ENCODE measurements at places on chromosomes 1 and 21.

- H3K36me3 ChIP-seq = no peaks in the 10 kb centered on the region
- no peak for DNase-seq
- H3K27me3 ChIP-seq = no peaks in the 10 kb centered on the region
- H3K27ac ChIP-seq = no peak overlapping the region
- no peaks in the 10 kb centered on the region for H3K4me1 ChIP-seq
- H3K4me3 ChIP-seq = no peak overlapping the region
Observed at GRCh38 chr1:103327054-103327719, 198.3 kb upstream of the RNPC3 start.

DNA sequence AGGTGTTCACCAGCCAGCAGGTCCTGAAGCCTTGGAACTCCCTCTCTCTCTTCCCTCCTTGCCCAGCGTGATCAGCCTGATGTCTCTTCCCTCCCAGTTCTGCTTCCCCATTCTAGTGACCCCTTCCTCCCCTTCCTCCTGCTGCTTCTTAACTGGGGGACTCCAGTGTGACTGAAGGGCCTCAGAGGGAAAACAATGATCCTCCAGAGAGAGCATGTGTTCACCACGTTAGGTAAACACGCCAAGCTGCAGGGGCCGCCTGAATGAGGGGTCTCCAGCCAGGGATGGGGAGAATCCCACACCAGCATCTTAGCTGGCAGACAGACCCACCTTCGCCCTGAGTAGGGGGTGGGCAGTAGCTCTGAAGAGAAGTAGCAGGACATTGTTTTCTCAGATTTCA is 124.8 kb downstream of the TMEM53 start:
- no peak for DNase-seq
- no peaks in the 10 kb centered on the region for H3K4me1 ChIP-seq
- no peak overlapping the region for H3K4me3 ChIP-seq

DNA sequence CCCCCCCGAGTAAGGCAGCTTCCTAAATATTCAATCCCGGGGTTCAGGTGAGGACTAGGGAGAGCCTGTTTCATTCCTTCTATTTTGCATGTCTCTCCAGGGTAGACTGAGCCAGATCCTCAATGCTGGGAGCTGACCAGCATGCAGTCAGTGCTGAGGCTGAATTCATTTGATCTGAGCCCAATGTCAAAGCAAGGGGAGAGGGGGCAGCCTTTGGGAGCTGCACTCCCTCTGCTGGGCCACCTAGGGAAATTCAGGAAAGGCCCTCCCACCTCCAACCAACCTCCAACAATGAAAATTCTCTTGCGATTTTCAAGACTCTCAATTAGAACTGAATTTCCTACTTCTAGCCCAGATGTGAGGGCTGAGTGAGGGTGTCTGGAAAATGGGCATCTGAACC is 371.2 kb downstream of the NPHP4 start:
- no peaks in the 10 kb centered on the region for H3K36me3 ChIP-seq
- H3K4me3 ChIP-seq = no peak overlapping the region
- no peak for DNase-seq
- H3K27ac ChIP-seq = no peak overlapping the region
- H3K27me3 ChIP-seq = peaks cover 71% of the 10 kb centered on the region

DNA sequence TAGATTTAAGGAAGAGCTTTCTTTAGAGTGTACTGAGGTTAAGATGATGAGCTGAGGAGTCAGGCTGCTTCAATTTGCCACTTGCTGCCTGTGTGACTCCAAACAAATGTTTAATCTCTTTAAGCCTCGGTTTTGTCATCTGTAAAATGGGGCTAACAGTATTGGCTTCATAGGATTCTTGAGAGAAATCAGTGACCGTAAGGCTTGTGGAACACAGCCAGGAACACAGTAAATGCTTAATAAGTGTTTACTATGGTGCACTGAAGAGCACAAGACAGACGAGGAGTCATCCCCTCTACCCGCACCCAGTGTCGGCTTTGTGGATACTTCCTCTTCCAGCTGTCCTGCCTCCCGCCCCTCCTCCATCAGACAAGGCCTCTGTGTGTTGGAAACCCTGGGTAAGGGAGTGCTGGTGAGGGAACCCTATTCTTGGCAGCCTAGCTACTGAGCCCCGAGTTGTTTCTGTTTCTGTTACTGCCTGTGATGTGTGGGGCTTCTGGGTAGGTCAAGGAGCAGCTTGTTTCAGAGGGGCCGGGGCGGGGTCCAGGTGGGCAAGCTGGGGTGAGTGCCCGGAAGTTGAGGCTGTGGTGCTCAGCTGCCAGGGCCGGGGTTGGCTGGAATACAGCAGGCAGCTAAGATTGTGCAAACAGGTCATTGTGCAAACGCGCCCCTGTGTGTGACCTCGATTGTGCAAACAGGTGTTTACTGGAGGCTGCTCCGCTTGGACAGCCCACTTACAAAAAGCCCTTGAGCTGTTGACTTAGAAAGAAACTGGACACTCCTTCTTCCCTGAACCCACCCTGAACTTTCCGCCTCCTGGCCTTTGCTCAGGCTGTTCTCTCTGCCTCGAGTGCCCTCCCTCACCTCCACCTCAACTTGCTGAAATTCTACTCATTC is 4.0 kb upstream of the CSF3R start:
- no peaks in the 10 kb centered on the region for H3K4me1 ChIP-seq
- H3K4me3 ChIP-seq = no peak overlapping the region
- peaks cover 9% of the 10 kb centered on the region for H3K27me3 ChIP-seq
- H3K27ac ChIP-seq = no peak overlapping the region
- H3K36me3 ChIP-seq = peaks cover 4% of the 10 kb centered on the region

GRCh38 chr1:19128968-19129514 is 81.0 kb downstream of the UBR4 start:
- H3K27me3 ChIP-seq = no peaks in the 10 kb centered on the region
- no peak overlapping the region for H3K4me3 ChIP-seq
- peak overlapping the region; percentile 1 for H3K27ac ChIP-seq
- peaks cover 21% of the 10 kb centered on the region for H3K4me1 ChIP-seq

GRCh38 chr1:84353695-84354094 is 44.6 kb upstream of the DNASE2B start:
- DNase-seq = no peak
- H3K36me3 ChIP-seq = peaks cover 2% of the 10 kb centered on the region
- H3K27me3 ChIP-seq = peaks cover 40% of the 10 kb centered on the region
- no peaks in the 10 kb centered on the region for H3K4me1 ChIP-seq

- H3K4me1 ChIP-seq = no peaks in the 10 kb centered on the region
- no peak for DNase-seq
- no peaks in the 10 kb centered on the region for H3K27me3 ChIP-seq
- peaks cover 1% of the 10 kb centered on the region for H3K36me3 ChIP-seq
- H3K4me3 ChIP-seq = no peak overlapping the region
- H3K27ac ChIP-seq = no peak overlapping the region
Observed at GRCh38 chr1:81545734-81546133, 255.0 kb upstream of the ADGRL2 start.

DNA sequence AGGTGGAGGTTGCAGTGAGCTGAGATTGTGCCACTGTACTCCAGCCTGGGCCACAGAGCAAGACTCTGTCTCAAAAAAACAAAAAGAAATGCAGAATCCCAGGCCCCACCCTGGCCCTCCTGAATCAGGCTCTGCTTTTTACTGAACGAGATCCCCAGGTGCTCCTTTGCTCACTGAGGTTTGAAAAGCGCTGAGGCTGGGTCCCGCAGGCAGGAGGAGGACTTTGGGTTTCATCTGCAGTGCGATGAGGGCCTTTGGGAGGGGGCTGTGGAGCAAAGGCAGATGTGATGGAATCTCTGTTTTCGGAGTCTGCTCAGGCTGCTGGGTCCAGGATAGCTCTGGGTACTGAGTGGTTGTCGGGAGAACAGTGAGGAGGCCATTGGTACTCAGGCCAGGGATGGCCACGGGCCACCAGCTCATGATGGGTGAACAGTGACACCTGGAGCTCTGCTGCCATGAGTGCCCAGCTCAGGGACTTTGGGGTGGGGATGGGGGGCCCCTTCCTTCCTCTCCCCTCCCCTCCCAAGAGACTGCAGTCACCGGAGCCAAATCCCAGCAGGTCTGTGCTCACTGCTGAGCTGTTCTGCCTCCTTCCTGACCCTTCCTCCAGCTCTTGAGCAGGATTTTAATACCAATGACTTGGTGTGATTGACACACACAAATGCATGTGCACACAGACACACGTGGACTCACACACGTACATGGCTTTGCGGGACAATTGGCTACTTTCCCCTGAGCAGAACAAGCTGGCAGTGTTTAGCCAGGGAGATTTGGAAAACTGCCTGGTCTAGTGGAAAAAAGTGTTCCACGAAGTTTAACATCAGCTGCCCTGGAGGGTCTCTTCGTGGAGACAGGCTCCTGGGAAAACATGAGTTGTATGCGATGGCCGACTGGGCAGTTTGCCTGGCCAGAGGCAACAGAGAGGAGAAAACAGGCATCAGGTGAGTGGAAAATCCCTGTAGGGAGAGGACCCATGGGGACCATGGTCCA is 3.6 kb upstream of the DHRS3 start:
- no peak overlapping the region for H3K4me3 ChIP-seq
- peaks cover 17% of the 10 kb centered on the region for H3K36me3 ChIP-seq

DNA sequence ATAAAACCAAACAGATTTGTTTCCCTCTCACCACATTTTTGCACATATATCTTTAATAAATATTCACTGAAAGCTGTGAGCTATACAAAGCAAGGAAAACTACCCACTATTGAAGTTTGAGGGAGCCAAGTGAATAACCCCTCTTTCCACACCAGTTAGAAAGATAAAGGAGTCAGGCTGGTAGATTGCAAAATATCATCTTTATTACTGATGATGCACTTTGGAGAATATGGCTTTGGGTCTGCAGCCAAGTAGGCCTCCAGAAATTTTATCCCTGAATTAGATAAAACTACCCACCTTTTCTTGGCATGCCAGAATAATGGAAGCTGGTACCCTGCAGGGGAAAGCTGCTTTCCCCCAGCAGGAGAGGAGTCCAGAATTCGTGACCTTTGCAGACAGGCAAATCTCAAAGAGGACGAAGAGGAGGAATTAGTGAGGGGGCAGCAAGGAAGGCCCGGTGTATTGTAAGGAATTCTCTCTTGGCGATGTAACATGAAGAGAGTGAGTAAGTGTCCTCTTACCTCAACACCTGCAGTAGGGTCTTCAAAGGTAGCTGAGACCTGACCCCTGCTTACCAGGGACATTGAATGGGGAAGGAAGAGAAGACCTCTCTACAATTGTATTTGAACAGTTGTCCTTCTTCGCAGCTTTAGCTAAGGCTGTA is 84.7 kb downstream of the LRRC8D start:
- H3K4me1 ChIP-seq = peaks cover 24% of the 10 kb centered on the region
- no peak overlapping the region for H3K4me3 ChIP-seq
- H3K27me3 ChIP-seq = no peaks in the 10 kb centered on the region
- no peak overlapping the region for H3K27ac ChIP-seq

- H3K4me1 ChIP-seq = peaks cover 50% of the 10 kb centered on the region
- no peak overlapping the region for H3K4me3 ChIP-seq
- peaks cover 49% of the 10 kb centered on the region for H3K36me3 ChIP-seq
- H3K27ac ChIP-seq = no peak overlapping the region
- DNase-seq = no peak
Observed at GRCh38 chr1:30981172-30981571, 72.6 kb upstream of the SDC3 start.

GRCh38 chr1:42003433-42003832 is 84.7 kb upstream of the HIVEP3 start:
- H3K36me3 ChIP-seq = no peaks in the 10 kb centered on the region
- peaks cover 16% of the 10 kb centered on the region for H3K4me1 ChIP-seq
- no peak for DNase-seq
- no peak overlapping the region for H3K27ac ChIP-seq

DNA sequence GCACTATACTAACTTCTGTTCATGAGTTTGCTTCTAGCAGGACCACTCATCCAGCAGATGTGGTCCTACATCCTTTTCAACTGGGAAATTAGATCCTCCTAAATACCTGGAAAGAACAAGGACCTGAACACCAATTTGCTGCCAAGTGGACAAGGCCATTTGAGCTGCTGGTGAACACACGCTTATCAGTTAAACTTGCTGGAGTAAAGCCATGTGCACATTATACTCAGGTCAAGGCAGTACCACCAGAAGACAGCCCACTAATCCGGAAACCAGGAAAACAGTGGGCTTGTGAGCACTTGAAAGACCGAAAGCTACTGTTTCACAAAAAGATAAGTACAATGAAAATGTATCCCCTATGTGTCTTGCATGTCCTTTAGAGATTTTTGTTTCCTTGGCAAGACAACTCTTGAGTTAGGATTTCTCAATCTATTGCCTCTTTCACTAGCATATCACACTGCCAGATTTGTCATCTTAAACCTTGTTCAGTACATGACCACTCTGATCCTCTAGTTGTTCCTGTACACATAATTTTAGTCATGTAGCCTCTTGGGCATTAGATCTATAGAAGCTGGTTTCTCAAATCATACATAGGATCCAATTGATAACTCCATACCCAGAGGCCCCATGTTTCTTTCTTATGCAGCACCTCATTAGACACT is 4.5 kb upstream of the REN start:
- H3K27ac ChIP-seq = no peak overlapping the region
- peaks cover 10% of the 10 kb centered on the region for H3K27me3 ChIP-seq
- H3K36me3 ChIP-seq = no peaks in the 10 kb centered on the region
- H3K4me3 ChIP-seq = no peak overlapping the region

GRCh38 chr1:161111117-161111516 is 6.7 kb downstream of the PFDN2 start:
- no peak overlapping the region for H3K4me3 ChIP-seq
- no peak for DNase-seq
- H3K27me3 ChIP-seq = no peaks in the 10 kb centered on the region
- peaks cover 35% of the 10 kb centered on the region for H3K4me1 ChIP-seq

- no peak overlapping the region for H3K4me3 ChIP-seq
- peaks cover 38% of the 10 kb centered on the region for H3K27me3 ChIP-seq
- H3K4me1 ChIP-seq = peaks cover 16% of the 10 kb centered on the region
- DNase-seq = no peak
- no peaks in the 10 kb centered on the region for H3K36me3 ChIP-seq
- no peak overlapping the region for H3K27ac ChIP-seq
Observed at GRCh38 chr21:42658320-42659105, 5.1 kb downstream of the PDE9A start.

- H3K36me3 ChIP-seq = no peaks in the 10 kb centered on the region
- no peak overlapping the region for H3K4me3 ChIP-seq
Observed at GRCh38 chr1:117818456-117818855, 111.0 kb downstream of the GDAP2 start.

DNA sequence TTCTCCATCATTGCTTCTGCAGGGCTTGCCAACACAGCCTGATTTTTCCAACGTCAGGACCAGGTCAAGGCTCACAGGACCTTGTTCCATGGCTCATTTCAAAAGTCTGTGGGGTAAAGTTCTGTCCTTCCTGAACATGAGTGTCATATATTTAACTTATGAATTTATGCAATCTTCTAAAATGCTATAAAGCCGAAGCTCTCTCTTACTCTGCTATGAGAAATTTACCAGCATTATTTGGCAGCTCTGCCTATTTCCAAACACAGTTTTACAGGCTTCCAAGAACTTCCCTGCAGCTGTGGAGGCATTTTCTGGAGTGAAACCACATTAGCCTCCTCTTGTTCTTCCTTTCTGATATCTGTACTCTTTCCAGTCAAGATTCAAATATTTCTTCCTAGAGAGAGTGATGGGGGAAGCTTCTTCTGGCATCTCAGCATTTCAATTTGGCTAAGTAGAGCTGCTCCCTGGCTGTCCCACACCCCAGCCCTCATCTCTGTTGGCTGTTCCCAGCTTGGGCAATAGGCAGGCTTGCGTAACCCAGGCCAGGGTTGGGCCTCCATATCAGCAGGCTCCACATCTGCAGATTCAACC is 15.6 kb upstream of the HMGCS2 start:
- H3K36me3 ChIP-seq = peaks cover 2% of the 10 kb centered on the region
- no peak overlapping the region for H3K27ac ChIP-seq
- H3K4me3 ChIP-seq = no peak overlapping the region

Data from central memory CD8-positive, alpha-beta T cell (primary cell).